ENCODE measurements at places on chromosomes 5 and 9.
A peak's percentile ranks its signal among the peaks of the same experiment; 100 is the strongest.

DNA sequence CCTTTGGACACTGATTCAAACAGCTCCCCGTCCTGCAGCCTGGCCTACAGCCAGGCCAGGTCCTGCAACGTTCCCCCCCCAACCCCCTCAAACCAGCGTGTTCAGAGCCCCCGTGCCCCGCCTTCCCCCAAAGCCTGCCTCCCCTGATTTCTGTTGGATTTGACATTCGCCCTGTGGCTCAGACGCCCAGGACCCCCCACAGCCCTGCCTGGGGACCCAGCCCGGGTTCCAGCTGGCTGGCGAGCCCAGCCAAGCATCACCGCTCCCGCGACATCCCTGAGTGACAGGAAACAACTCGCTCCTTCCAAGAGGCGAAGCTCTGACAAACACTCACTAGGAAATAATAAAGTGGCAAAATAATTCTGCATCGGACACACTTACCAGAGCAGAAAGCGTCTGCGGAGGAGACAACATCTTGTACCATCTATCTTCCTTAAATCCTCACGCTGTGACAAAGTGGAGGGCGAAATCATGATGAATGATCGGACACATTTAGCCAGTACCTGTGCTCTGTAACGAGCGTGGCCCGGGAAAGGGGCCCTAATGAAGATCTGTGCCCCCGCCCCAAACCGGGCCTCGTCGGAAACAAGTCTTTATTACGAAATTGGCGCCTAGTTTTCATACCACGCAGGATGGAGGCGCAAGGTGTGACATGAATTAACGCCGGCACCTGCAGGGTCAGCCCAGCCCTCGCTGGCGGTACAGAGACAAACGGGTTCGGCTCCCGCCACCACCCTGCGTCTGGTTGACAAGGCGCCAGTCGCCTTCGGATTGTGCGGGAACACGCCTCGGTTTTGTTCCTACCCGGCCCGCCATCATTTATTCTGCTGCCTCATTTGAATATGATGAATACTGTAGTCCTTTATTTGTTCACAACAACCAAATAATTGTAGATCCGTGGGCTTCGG, 91.0 kb upstream of the MVB12B start:
- DNase-seq = no peak

DNA sequence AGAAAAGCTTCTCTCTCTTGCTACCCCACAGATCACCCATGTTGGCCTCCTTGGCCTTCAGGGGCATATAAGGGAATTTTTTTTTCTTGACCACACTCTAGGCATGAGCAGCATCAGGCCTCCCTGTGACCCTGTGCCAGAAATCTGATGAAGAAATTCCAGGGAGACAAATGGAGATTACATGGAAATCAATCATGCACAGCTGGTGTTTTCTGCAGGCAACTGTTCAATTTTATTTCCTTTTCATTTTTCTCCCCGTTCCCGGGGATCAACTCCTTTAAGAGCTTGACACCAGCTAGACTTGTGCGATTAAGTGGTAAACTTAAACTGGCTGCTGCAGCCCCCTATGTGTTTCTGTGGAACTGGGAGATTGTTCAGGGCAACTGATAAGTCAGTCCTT, 59.3 kb downstream of the GALNT10 start:
- no peak for DNase-seq

DNA sequence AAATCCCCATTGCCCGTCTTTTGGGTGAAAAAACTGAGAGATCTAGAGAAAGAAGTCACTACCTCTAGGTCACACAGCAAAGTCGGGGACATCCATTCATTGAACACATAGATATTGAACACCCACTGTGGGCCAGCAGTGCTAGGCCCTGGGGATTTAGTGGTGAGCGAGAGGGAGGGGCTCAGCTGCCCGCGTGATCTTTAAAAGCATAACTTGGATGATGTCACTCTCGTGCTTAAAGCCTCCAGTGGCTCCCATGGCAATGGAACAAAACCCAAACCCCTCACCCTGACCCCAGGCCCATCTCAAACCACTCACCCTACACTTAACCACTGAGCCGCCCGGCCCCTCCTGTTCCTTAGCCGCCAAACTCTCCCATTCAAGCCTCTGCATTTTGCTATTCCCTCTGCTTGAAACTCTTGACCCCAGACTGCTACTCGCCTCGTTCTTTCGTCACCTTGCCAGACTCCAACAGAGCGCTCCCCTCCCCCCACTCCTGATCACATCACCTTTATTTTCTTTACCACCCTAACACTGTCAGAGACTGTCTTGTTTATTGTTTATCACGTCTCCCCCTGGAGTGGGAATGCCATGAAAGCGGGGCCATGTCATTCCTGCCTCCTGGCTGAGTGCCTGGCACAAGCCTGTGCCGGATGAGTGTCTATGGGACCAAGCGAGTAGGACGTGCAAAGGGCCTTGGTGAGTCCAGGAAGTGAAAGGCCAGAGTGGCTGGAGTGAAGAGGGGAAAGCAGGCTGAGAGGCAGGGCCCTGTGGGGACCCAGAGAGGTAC, 710 bp upstream of the PIP5KL1 start:
- DNase-seq = peak; percentile 34

DNA sequence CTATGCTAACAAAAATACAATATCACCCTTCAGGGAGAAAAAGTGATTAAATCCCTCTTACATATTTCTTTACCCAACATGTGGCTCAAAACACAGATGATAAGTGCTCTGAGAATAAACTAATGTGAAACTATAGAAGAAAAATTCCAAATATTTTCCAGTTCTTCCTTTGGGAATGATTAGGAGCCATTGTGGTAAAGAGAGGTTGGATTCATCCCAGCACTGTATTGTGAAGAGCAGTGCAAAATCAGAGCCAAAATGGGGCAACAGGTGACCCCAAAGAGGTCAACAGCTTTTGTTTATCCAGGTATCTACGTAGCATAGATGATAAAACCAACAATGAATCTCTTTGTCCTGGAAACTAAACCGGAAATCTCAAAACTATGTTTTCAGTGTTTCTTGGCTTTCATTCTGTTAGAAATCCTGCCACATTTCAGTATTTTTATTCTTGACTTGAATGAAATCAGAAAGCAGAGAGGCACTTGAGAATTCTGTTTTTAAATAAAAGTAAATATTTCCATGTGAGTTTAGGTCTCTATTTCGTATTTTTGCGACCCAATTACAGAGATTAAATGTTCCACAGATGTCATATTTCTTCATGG, 120.4 kb upstream of the FST start:
- no peak for DNase-seq

DNA sequence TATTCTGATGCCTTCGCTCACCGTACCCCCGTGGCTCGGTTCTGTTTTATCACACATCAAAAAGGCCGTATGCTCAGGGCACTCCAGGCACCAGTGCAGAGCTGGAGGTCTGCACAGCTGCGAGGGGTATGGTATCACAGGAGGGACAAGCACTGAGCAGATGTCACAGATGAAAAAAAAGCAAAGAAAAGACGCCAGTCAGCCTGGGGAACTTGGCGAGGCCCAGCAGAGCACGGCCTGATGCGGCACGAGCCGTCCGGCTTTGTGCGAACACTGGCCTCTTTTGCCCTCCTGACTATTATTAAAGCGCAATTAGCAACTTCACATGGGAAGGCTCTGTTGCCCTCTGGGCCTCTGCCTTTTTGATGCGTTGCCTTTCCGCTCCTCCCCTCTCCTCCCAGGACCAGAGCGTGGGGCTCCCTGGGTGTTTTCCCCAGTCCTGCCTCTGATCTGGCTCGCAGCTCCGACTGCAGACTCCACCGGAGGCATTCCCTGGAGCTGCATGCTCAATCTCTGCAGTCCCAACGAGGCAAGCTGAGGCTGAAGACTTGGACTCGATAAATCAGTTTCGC, 44.4 kb downstream of the AK8 start:
- DNase-seq = no peak

GRCh38 chr5:153158608-153159007, 331.9 kb upstream of the GRIA1 start:
- DNase-seq = no peak

GRCh38 chr5:112061666-112062065, 304.7 kb upstream of the NREP start:
- DNase-seq = no peak
